ENCODE measurements at places on chromosomes 13 and 19.

GRCh38 chr19:7529610-7530490 lies 5.7 kb upstream of the PNPLA6 start:
- DNase-seq = no peak

DNA sequence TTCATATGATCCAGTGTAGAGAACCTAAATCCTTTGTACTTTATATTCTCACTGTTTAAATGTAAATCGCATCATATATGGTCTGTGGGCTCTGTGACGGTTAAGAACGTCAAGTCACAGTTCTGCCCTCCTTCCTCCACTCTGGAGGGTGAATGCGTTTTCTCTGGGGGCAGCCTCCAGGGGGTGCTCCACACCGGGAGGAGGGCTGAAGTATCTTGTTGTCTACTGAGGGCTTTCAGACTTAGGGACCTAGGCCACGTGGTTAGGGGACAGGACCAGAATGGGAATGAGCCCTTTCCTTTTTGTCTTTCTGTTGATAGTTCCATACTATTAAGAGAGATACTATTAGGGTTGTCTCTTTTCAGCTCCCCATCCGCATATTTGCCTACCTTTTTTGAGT lies 504.9 kb downstream of the FGF9 start:
- no peak for DNase-seq

DNA sequence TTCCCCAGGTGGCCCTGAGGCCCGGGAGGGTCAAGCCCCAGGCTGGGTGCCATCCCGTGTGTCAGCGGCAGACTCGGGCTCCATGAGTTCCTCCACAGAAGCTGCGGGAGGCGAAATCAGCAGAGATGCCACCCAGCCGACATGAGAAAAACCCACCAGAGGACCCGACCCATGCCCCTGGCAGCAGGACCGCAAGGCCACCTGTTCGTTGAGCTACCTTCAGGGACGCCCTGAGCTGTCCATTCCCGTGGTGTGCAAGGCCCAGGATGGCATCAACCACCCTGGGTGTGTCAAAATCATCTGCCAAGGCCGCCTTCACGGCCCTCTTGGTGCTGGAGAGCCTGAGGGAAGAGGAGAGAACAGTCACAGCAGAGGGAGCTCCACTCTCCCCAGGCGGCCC lies 30.4 kb downstream of the NAXD start:
- DNase-seq = no peak

GRCh38 chr19:33557196-33557595 lies 35.6 kb upstream of the PEPD start:
- no peak for DNase-seq

GRCh38 chr19:35177377-35178274 lies 23.1 kb downstream of the FXYD5 start:
- no peak for DNase-seq

GRCh38 chr13:50365408-50366391 lies 350.5 kb downstream of the KCNRG start:
- peak; percentile 8 for DNase-seq

DNA sequence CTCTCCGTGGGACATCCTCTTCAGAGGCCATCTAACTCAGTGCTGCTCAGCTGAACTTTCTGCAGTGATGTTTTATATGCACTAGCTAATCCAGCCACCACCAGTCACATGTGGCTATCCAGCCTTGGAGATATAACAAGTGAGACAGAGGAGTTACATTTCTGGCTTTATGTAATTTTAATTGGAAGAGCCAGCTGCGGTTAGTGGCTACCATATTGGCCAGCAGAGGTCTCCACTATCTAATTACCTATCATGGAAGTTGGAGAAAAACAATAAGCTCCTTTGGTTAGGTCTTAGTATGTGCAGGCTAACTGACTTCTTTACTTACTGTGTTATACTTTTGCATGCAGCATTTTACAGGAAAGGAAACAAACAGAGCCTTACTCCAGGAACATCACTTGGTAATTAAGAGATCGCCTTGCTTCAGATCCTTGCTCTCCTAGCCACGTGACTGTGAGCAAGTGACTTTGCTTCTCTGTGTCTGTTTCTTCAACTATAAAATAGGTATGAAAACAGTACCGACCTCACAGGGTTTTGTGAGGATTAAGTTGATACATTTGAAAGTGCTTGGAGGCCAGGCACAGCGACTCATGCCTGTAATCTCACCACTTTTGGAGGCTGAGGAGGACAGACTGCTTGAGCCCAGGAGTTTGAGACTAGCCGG lies 1.6 kb upstream of the KLK10 start:
- no peak for DNase-seq

- no peak for DNase-seq
Observed at GRCh38 chr19:4430760-4431159, 26.8 kb downstream of the UBXN6 start.

GRCh38 chr13:107284173-107284572 lies 716.2 kb upstream of the ARGLU1 start:
- DNase-seq = no peak

DNA sequence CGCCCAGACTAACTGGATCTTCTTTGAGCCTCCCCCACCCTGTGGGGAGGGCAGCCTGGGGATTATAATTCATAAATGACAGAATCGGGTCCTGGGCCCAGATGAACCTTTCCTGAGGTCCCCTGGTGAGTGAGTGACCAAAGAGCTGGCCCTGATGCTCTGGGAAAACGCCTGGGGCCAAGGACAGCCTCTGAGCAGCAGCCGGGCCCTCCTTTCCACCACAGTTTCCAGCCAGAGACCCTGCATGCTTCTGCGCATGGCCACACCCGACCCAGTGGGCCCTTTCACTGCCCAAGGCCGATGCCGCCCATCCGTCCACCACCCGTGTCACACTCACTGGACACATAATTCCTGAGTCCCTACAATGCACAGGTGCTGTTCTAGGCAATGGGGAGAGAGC lies 43.6 kb upstream of the CCNE1 start:
- DNase-seq = no peak

GRCh38 chr13:100954430-100955305 lies 280.1 kb upstream of the TMTC4 start:
- DNase-seq = no peak

DNA sequence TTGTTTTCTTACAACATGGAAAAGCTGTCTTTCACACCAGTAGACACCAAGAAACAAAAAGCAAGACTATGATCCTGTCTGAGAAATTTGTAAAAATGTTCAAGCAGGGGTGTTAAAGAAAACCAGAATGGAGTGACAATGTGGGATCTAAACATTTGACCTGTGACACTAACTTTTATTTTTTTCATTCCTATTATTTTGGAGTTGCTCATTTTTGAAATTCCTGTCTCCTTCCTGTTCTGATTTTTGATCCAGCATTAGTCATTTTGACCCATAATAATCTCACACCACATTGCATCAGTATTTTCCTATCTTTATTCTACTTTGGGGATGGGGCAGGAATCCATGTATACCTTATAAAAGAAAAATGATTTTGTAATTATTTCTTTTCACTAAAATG lies 164.2 kb downstream of the DLEU7 start:
- DNase-seq = no peak
